ENCODE measurements at places on chromosomes 11 and 22.
A peak's percentile ranks its signal among the peaks of the same experiment; 100 is the strongest.

- DNase-seq, result no peak
Measured at GRCh38 chr11:2390725-2391151, 9.8 kb upstream of the TSSC4 start.

GRCh38 chr11:119896387-119897045, 167.5 kb upstream of the NECTIN1 start:
- DNase-seq, result peak; percentile 22

DNA sequence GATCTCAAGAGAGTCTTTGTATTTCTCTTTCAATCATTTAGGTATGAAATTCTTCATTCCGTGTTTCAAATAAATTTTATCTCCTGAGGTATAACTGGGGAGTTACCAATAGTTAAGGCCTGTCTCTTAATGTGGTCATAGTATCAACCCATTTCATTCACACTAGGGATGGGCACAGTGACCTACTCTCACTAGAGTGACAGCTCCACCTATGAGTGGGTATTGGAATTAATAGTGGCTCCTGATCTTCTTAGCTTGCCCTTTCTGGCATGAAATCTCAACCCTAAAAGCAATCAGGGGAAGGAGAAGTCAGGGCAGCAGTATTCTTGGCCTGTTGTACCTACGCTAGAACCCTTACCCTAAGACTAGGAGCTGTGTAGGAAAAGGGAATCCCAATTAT, 507.7 kb downstream of the FAM181B start:
- DNase-seq, result no peak

- DNase-seq, result no peak
Measured at GRCh38 chr11:86578727-86579405, 93.5 kb downstream of the ME3 start.

DNA sequence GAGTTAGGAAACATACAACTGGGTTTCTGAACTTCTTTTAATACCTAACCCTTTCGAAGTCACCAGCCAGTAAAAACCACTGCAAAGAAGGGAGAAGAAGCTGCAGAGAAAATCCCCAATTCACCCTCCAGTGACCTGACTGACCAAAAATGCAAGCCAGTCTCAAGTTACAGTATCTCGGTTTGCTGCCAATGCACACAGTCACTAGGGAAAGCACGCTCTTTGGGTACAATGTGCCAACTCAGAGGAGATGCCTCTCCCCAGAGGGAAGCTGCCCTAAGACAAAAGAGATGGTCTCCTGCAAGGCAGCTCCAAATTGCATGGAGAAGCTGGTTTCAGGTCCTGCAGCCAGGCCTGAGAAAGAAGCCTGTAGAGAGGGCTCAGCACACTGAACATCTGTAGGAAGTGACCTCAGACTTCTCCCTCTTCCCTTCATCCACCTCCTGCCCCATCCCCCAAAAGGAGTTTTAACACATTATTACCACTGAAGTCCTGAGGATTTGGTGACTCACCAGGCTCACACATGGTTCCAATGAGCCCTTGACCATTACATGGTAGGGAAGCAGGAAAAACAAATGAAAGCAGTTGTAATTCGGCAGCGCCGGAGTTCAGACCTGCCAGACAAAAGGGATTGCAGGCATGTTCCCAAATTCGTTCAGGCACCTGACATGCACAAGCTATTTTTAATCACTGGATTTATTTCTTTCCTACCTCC, 90.1 kb downstream of the ETS1 start:
- DNase-seq, result peak; percentile 58

DNA sequence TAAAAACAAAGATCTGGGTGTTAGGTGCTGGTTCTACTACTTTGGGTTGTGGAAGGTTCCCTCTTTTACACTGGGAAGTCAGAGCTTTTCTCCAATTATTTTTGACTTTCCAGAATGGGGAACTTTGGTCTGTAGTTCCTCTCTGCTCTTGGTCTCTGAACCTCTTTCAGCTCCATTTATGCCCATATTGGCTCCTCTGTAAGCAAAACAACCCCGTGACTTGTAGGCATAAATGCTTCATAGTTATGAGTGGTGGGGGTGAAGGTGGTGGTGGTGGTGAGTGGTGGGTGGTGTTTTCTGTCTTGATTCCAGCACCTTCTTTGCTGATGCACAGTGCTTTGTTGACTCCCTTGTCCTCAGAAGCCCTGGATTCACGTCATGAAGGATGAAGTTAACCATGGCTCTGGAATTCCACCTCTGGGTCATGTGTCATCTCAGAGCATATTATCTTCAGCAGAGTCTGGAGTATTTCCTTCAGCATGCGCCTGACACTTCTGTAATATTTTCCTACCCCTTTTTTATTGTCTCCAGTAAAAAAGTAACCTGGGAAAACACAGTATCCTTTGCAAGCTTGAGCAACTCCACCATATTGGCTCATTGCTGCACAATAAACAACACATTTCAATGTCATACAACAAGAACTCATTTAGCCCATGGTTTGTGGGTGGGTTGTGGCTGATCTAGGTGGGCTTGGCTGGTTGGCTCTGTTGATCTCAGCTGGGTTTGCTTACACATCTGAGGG, 24.1 kb upstream of the GRK3 start:
- no peak for DNase-seq

GRCh38 chr11:66631883-66632282, 6.6 kb upstream of the RBM4 start:
- DNase-seq, result no peak

GRCh38 chr22:41178425-41178975, 26.6 kb upstream of the L3MBTL2 start:
- DNase-seq, result no peak

DNA sequence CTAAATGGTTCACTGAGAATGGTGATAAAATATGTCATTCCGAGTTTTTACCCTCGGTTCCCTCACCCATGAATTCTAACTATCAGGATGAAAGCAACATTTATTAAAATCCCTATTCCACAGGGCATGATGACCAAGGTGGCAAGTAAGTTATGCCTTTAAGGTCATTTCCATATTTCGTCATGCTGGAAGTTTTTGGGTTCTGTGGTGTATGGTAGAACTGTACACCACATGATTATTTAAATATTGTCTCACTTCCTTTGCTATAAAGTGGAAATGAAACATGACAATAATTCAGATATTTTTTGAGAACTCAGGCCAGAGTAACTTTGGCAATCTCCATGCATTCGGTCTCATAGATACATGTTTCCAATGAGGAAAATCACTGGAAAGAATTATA, 68.5 kb upstream of the CARD18 start:
- DNase-seq, result no peak

DNA sequence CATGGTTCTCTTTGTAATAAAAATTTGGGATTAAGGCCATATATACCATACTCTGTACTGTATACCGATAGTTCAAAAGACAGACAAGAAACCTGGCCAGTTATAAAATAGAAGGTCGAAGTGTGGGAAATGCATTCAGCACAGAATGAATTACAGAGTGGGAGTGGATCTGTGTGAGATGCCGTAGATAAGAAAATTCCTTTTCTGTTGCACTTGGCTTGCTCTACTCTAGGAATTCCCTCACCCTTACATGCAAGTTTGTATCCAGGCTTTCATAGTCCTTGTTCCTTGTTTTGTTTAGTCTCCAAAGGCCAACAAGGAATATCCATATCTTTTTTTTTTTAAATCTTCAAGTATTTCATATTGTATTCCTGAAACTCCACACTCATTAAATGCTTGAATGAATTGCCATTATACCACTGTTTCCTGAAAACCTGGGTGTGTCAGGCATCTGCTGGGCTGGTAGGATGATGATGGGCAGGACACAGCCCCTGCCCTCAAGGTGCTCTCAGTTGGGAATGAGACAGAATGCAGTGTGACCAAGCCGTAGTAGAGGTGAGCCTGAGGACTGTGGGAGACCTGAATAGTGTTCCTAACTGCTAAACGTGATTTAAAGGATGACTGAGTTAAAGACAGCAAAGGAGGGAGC, 53.5 kb downstream of the TEAD1 start:
- no peak for DNase-seq

- DNase-seq, result peak; percentile 43
Measured at GRCh38 chr11:17386331-17387084, 2.0 kb downstream of the KCNJ11 start.

DNA sequence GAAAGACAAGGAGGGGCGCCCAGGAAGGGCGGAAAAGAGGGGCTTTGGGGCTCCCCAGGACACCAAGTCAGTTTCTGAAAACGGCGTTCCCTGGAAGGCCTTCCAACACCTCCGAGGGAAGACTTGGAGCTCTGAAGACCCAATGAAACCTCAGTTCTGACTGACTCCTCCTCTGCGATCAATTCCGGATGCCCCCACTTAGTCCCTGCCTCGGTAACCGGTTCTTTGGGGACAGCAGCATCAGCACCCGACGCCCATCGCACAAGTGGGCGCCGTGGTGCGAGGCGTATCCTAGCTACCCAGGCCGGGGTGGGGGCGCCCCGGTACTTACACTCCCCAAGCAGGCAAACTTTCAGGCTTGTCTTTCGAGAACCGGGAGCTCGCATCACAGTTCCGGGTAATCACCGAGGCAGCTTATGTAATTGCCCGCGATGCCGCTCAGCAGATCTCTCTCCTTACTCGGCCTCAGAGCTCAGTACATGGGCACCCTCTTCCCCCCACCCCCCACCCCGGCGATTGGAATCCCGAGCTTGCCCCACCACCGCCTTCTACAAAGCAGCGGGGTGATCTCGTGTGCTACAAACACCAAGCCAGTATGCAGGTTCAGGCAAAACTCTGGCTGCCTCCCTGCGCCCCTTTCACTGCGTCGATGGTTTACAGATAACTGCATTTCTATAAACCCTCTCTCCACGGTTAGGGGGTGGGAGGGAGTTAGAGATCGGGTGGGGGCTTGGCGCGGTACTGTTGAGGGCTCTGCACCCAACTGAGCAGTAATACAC, 2.0 kb downstream of the TENM4 start:
- DNase-seq, result peak; percentile 25

DNA sequence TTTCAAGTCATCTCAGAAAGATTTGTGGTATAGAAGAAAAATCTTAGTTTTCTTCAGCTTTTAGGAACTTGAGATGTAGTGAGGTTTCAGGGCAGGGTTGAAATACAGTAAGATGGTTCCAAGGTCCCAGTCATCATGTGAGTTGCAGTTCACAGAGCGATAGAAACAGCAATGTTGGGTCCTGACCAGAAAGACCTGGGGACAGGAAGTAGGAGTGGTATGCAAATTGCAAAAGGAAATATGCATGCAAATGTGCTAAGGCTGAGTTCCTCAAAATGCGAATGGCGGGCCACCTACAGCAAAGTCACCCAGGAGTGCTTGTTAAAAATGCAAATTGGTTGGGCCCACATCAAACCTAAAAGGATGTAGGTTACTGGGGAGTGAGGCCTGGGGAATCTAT, 1032.7 kb upstream of the TENM4 start:
- DNase-seq, result peak; percentile 7

- no peak for DNase-seq
Measured at GRCh38 chr22:44004104-44004460, 20.0 kb upstream of the PARVB start.

- DNase-seq, result no peak
Measured at GRCh38 chr22:35379146-35379993, 1.5 kb upstream of the HMOX1 start.

DNA sequence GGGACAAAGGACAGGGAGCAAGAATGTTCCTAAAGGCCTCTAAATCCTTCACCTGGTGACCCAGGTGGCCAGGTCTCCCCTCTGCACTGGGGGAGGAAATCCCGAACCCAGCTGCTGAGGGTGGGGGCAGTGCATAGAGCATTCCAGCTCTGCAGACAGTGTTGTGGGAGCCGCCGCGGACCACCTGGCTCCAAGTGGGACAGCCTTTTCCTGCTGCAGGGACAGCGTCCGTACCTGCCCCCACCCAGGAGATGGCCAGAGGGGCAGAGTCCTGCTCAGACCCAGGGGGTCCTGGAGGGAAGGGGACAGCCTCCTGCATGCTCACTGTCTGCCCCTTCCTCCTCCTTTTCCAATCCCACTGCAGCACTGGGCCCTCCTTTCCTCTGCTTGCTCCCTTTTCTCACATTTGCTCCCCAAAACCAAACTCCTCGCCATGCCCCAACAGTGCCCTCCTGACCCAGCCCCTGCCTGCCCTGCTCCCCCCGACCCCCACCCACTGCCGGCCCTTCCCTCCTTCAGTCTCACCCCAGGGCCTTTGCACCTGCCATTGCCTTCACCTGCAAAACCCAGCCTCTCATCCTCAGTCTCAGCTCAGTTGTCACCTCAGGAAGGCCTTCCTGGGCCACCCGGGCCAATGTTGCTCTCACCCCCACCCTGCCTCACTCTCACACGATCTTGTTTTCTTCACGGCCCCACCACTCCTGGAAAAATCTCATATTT, 12.8 kb downstream of the PNPLA5 start:
- DNase-seq, result no peak

GRCh38 chr22:40818747-40819598, at the start of gene SLC25A17:
Gene SLC25A17, minus strand, starts transcription at chr22:40819346. Its CDS starts 98 bp downstream, at chr22:40819248.
- DNase-seq, result peak; percentile 88

DNA sequence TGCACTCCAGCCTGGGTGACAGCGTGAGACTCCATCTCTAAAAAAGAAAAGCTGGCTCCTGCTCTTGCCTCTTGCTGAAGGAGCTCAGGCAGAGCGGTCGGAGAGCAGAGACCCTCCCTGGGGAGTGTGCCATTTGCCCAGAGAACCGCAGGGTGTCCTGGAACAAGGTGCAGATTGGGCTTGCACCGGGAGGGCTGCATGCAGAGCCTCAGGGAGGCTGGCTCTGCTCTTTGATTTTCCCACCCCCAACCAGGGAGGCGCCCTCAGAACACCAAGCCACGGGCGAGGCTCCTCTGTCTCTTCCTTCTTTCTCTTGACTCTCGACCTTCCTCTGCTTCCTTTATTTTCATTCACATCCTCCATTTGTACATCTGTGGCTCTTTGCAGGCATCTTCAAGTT, 889.1 kb downstream of the OPCML start:
- DNase-seq, result no peak

GRCh38 chr11:120044011-120044675, 93.8 kb downstream of the TRIM29 start:
- DNase-seq, result no peak

GRCh38 chr22:35645646-35646045, 2.6 kb upstream of the APOL6 start:
- DNase-seq, result no peak

- no peak for DNase-seq
Measured at GRCh38 chr11:116226731-116227130, 546.1 kb downstream of the BUD13 start.

DNA sequence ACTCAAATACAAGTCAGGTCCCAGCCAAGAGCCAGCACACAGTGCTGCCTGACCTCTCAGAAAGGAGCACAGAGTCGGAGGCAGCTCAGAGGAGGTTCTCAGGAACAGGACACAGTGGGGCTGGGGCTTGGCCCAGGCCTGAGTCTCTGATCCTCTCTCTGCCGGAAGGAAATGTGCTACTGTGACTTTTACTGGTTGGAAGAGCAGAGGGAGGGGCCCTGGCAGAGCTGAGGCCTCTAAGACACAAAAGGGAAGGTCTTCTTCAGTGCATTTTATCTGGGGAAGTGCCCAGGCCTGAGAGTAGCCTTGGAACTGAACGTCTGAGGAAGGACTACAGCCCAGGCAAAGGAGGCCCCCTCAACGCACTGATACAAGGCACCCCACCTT, 16.2 kb upstream of the CASTOR1 start:
- DNase-seq, result peak; percentile 72

Data from GM06990 (cell line).